Activated T-helper 1 cell treated with Interleukin-2 at 50 U/mL for 16 hours (primary cell): ENCODE measurements at places on chromosomes 11 and 22.

DNA sequence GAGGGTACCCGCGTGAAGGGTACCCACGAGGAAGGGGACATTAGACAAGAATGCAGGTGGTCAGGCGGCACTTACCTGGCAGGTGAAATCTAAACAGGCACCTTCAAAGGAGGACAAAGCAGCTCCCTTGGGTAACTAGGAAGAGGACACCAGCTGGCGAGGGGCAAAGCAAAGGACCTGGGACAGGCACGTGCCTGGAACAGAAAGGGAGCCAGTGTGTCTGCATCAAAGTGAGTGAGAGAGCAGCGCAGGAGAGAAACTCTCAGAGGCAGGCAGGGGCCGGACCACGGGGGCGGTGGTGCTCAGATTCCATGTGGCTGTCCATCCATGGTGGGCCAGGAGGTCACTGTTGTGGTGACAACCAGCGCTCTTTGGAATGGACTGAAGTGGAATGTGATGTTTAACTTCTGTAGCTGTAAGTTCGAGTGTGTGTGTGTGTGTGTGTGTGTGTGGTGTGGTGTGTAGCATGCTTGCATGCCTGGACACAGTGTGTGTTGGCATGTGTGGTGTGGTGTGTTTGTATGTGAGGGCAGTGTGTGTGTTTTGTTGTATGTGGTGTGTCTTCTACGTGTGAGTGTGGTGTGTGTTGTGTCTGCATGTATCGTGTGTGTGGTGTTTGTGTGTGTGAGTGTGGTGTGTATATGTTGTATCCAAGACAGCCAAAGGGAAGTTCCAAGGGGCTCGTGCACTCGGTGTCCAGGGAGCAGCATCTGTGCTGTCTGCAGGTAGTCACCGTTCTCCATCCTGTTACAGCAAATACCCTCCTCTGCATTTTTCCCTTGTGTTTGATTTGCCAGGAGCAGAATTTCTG, 86.4 kb downstream of the CDKN1C start:
- DNase-seq, result no peak

DNA sequence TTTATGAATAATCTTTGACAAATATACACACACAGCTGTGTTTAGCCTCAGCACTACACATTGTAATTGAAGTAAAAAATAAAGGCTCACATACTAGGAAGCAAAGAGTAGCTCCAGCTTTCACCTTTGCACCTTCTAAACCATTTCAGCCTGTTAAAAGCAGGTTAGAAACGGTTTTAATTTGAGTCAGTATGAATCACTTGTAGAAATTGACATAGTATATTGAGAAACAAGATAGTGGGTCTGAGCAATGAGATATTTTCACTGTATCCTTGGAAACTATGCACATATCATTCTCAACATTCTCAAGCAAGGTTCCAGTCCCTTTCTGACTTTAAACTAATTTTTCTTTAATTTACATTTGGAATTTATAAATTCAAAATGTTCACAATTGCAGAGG, 380.3 kb downstream of the AASDHPPT start:
- DNase-seq, result no peak

DNA sequence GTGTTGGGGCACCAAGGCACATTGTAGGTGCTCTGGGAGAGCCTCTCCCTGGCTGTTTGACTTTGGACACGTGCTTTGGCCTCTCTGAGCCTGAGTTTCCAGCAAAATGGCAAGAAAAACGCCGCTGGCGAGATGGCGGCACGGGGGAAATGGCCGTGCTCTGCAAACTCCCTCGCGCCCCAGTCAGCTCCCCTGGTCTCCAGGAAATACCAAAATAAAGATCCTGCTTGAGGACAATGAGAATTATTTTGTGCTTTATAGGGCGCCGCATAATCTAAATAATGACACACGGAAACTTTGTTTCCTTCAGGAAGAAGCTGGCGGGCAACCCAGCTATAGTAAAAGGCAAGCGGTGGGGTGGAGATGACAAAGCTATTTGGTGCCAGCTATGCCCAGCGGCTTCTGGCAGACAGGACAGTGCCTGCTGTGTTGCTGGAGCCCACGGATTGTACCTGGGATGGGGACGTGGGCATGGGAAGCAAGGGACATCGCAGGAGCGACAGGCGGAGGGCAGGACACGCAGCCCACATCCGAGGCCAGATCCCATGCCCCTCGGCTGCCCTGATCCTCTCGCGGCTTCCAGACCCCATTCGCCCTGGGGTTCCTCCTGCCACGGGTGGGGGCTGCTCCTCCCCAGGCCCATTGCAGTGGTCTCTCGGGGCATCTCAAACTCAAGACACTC, 26.3 kb upstream of the RFPL3 start:
- DNase-seq, result no peak

DNA sequence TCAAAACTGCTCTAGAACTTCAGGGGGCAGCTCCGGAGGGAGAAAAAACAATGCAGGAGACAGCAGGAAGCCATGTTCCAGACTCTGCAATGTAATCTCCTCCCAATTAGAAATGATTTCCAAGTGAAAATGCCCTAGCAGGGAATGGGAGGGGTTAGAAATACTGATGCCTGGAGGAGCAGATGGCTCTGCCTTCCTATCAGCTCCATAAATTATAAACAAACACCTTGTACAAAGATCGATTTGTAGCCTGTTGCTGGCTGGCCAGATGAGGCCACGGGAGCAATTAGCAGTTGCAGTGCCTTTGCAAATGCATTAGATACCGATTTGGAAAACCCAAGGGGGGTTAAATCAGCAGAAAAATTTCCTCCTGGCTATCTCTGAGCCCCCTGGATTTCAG, 46.6 kb upstream of the CHRM4 start:
- DNase-seq, result no peak

DNA sequence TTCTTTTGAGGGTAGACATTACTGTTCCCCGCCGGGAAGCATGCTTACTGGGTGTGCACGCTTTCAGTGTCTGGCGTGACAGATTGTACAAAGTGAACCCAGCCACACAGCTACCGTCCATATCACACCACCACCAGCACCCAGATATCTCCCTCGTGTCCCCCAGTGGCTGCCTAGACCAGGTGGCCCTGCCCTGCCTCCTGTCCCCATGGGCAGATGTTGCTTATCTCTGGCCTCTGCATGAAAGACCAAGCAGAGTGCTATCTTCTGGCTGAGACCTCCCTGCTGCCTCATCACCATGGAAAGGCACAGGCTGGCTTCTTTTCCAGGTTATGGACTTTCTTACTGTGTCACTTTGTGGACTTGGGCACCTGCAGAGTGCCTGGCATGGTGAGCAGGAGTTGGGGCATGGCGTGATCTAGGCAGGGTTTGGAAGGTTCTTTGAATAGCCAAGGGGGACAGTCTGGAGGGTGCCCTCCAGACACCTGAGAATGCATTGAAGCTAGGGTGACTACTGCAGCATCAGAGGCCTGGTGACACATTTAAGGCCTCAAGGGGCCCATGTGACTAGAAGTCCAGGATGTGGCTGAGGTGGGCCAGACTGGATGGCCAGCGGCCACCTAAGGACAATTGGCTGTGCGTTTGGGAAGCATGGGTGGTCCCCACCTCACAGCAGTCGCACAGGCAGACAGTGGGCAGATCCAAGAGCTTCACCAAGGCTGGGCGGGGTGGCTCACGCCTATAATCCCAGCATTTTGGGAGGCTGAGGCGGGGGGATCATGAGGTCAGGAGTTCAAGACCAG, 4.7 kb downstream of the TANGO2 start:
- DNase-seq, result no peak

DNA sequence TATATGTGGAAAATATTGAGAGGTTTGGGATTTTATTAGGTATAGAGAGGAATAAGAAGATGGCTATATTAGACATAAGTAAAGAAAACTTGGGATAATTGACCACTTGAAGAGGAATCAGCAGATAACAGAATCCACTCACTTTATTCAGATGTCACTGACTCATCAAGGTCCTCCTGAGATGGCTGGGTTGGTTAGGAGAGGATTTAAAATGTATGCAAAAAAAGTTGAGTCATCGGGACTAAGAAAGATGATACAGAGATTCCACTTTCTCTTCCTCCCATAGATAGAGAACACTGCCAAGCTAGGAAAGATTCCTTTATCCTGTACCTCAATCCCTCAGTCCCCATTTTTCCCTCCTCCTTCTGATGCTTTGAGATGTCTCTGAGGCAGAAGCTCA, at the start of gene OR6A2:
Gene OR6A2, minus strand, starts transcription at position 288 of the 400 bp plus-strand sequence. CDS start 3,981 bp downstream, outside the sequence.
- DNase-seq, result no peak

- no peak for DNase-seq
Measured at GRCh38 chr22:45006111-45006963, 3.5 kb downstream of the PHF21B start.

DNA sequence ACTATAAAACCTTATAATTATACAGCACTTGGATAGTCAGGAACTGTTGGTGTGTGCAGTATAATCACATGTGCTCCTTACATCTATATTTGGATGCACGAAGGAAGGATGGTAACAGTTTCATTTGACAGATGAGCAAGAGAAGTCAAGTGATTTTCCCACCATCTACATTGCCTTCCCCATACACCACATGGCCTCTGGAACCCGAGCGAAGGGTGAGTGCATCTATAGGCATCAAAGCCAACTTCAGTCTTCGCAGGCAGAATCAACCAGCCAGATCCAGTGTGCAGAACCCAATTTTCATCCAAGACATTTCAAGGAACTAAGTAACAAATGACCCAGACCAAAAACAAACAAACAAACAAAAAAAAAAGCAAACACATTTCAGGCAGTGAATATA, 85.1 kb upstream of the BLID start:
- no peak for DNase-seq

DNA sequence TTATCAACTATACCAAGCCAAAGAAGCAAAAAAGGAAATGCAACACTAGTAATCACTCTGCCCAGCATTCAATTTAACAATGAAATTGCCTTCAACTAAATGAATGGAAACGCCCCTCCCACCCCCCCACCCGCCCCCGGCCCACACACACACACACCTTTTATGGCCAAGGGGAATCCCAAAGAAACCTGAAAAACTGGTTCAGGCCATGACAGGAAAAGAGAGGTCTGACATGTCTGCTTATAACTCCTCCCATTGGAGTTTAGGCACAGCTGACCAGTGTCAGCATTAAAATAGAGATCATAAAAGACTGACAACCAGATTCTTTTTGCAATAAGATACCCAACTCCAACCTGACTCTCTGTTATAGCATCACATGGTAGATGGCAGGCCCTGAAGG, 42.6 kb downstream of the ACER3 start:
- DNase-seq, result no peak

- no peak for DNase-seq
Measured at GRCh38 chr11:76361374-76361773, 19.6 kb downstream of the THAP12 start.

DNA sequence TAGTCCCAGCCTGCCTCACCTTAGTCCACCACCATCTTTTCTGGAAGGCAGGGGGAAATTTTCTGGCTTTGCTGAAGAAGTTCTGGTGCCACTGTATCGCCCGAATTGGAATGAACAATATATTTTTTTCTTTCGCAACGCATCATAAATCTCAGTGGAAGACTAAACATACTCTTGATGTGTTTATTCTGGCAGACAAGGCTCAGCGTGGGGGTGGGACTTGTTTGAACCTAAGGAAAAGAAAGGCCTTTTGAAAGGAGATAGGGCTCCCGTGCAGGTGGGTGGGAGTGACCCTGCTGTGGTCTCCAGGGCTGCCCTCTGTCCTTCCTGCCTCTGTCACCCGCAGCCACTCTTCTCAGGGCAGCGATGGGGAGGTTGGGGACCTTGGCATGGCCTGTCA, 42.5 kb downstream of the CD82 start:
- no peak for DNase-seq

- DNase-seq, result no peak
Measured at GRCh38 chr22:38468443-38469305, 778 bp downstream of the KDELR3 start.

DNA sequence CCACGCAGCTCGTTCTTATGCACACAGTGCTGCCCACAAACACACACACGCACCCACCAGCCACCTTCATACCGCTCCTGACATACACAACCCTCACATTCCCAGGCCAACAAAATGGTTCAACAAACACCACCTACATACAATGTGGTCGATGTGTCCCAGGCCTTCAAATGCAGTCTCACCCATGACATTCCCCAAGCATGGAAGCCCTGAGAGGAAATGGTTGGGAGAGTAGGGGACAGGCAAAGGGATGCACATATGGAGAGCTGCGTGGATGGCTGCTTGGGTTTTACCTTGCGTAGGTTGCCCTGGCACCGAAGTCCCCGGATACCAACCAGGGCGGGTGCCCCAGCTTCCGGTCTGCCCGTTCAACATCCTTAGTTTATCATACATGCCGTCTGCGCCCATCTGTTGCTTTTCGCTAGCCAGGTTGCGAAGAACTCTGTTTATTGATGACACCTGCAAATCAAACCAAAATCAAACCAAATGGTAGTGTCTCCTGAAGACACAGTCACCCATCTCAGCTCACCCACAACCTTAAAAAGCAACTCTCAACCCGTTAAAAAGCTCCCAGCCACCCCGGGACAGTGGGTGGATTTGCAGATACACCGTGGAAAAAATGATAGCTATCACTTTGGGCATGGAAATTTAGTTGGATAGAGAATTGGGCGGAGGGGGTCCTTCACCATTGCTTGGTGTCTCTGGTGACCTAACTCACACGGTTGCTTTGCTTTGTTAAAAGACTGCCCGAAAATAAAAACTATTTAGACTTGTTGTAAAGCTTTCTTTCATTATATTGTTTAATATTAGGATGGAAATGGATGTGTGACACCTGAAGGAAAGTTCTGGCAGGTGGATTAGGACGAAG, 10.5 kb downstream of the PAX6 start:
- DNase-seq, result no peak

DNA sequence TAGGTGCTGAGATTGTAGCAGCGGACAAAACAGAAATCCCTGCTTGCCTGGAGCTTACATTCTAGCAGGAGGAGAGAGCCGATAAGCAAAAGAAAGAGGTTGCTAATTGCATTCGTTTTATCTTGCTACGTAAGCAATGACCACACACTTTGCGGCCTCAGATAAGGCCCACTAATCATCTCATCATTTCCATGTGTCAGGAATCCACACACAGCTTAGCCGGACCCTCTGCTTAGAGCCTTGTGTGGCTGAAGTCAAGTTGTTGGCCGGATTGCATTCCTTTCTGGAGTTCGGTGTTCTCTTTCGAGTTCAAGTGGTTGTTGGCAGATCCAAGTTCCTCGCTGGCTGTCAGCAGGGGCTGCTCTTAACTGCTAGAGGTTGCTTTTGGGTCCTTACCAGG, 101.6 kb downstream of the CHST1 start:
- no peak for DNase-seq

DNA sequence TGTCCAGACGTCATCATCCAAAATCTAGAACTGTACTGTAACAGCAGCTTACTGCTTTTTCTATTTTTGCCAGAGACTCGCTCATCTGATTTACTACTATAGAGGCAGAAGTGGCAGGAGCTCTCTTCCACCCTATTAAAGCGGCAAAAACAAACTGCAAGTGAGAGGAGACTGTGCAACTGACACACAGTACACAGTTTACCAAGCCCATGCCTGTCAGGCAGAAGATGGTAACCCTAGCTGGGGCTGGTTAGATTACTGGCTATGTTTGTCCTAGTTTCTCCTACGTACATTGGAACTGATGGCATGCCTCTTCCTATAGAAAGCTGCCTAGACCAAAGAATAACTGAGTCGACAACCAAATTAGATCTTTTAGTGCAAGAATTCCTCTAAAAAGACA, 51.8 kb downstream of the CELF1 start:
- DNase-seq, result no peak

- no peak for DNase-seq
Measured at GRCh38 chr11:18264035-18264434, 2.0 kb upstream of the SAA1 start.

GRCh38 chr22:35214968-35215367, 42.3 kb upstream of the HMGXB4 start:
- no peak for DNase-seq

- DNase-seq, result no peak
Measured at GRCh38 chr11:8760896-8761295, 78.3 kb downstream of the RPL27A start.

- DNase-seq, result no peak
Measured at GRCh38 chr11:2306452-2306823, 4.6 kb downstream of the TSPAN32 start.

GRCh38 chr11:30016588-30017363, at the start of gene KCNA4:
TSS of gene KCNA4 (minus strand) at chr11:30017030. CDS start at chr11:30012678, 4,352 bp downstream.
- DNase-seq, result no peak
